Gastroesophageal sphincter (tissue), 4 donors: ENCODE measurements at places on chromosomes 16 and 17. TPM values are rescaled to one million over a fixed set of nuclear protein-coding genes. Genes with fewer than 3 reads are reported as not detected.
A peak's percentile ranks its signal among the peaks of the same experiment; 100 is the strongest.

DNA sequence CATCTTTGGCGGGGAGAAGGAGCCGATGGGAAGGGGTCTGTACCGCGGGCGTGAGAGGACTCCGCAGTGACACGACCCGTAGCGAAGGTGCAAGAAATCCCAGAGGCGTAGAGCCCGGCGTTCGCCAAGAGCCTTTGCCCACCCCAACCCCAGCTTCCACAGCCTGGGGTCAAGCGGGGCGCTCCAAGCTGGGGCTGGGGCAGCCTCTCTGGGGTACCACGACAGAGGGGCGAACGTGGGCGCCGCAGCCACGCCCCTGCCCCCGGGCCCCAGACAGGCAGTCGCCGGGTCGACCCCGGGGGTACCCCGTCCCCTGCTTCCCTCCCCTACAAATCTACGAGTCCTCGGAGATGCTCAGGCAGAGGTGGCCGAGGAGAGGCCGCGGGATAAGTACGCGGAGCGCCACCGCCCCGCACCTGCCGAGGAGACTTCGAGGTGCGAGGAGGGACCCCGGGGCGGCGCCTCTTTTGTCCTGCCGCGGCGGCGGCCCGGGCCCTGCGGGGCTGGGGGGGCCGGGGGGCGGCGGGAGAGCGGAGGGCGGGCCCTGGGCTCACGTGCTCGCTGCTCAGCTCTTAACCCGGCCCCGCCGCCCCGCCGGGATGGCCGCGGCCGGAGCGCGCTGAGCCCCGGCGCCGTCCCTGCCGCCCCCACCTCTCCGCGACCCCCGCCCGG lies at the start of gene ADAM11:
Gene ADAM11 (plus strand): TSS at position 575 of the 672 bp plus-strand sequence. CDS start 212 bp downstream, outside the sequence.
- no peaks in the 10 kb centered on the region for H3K36me3 ChIP-seq
- peaks cover 18% of the 10 kb centered on the region for H3K4me1 ChIP-seq
- ATAC-seq, result peak; percentile 60
- H3K27me3 ChIP-seq, result peaks cover 58% of the 10 kb centered on the region

- no peaks in the 10 kb centered on the region for H3K27me3 ChIP-seq
- H3K4me3 ChIP-seq, result no peak overlapping the region
- H3K27ac ChIP-seq, result no peak overlapping the region
- peaks cover 9% of the 10 kb centered on the region for H3K4me1 ChIP-seq
- no peak for ATAC-seq
Measured at GRCh38 chr17:10798332-10798749, 5.6 kb downstream of the TMEM238L start.

GRCh38 chr16:85229869-85230462 lies 117.7 kb upstream of the CIBAR2 start:
- no peak for ATAC-seq
- no peaks in the 10 kb centered on the region for H3K27me3 ChIP-seq
- H3K36me3 ChIP-seq, result no peaks in the 10 kb centered on the region
- H3K4me1 ChIP-seq, result no peaks in the 10 kb centered on the region
- no peak overlapping the region for H3K4me3 ChIP-seq
- no peak overlapping the region for H3K27ac ChIP-seq

Gene SNRNP25
- total RNA-seq, result 34.4 TPM

DNA sequence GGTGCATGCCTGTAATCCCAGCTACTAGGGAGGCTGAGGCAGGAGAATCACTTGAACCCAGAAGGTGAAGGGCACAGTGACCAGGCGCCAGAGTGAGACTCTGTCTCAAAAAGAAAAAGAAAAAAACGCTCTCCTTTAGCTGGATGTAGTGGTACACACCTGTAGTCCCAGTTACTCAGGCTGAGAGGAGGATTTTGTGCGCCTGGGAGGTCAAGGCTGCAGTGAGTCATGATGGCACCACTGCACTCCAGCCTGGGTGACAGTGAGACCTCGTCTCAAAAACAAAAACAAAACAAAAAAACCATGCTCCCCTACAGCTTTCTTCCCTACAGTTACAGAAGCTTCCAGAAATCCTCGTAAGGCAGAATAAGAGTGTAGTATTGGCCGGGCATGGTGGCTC lies 33.1 kb upstream of the ST6GALNAC1 start:
- ATAC-seq, result no peak
- no peaks in the 10 kb centered on the region for H3K27me3 ChIP-seq
- peaks cover 11% of the 10 kb centered on the region for H3K4me1 ChIP-seq
- no peak overlapping the region for H3K4me3 ChIP-seq
- H3K27ac ChIP-seq, result no peak overlapping the region
- peaks cover 68% of the 10 kb centered on the region for H3K36me3 ChIP-seq

DNA sequence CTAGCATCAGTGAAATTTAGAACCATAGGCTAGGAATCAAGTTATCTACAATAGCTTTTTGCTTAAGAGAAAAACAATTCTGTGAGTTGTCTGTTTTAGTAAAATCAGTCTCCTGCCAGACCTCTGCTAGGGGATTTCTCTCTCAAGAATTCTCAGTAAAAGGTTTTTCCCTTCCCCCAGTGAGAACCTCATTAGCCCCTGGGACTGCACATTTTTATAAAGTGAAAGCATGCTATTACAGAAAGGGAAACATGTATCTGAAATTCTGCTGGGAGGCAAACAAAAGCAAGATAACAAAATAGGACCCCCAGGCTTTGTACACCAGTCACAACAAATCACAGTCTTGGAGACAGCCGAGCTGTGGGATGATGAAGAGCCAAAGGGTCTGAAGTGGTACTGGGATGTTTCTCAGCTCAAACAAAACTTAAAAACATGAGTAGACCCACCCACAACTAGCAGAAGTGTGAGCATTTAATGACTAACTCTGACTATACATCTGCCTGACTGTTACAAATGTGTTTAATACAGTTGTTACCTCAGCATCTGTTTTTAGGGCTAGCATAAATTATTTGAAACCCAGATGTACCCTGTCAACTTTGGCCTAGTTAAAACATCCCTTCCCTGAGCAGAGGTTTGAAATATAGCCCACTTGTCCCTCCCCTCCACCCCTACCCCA lies 20.0 kb upstream of the GLG1 start:
- no peak for ATAC-seq
- H3K4me1 ChIP-seq, result no peaks in the 10 kb centered on the region

DNA sequence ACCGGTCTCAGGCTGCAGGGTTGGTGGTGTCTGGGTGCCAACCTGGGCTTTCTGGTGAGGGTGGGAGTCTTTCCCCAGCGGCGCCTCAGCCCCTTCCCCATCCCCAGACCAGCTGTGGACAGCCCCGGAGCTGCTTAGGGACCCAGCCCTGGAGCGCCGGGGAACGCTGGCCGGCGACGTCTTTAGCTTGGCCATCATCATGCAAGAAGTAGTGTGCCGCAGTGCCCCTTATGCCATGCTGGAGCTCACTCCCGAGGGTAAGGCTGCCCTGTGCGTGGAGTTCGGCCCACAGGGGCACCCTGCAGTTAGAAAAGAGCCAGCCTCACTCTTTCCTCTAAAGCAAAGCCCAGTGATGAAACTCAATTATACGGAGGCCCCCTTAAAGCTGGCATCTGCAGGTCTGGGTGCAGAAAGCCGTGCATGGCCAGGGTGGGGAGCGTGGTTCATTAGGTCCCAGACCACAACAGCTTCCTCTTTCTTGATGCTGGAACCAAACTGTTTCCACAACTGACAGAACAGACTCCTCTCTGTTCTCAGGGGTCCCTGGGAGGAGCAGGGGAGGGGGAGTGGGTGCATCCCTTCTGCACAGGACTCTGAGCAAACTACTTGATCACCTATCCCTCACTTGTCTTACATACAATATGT lies 10.7 kb downstream of the GUCY2D start:
- no peak overlapping the region for H3K4me3 ChIP-seq
- peaks cover 55% of the 10 kb centered on the region for H3K27me3 ChIP-seq
- no peak for ATAC-seq
- H3K27ac ChIP-seq, result no peak overlapping the region
- no peaks in the 10 kb centered on the region for H3K36me3 ChIP-seq

DNA sequence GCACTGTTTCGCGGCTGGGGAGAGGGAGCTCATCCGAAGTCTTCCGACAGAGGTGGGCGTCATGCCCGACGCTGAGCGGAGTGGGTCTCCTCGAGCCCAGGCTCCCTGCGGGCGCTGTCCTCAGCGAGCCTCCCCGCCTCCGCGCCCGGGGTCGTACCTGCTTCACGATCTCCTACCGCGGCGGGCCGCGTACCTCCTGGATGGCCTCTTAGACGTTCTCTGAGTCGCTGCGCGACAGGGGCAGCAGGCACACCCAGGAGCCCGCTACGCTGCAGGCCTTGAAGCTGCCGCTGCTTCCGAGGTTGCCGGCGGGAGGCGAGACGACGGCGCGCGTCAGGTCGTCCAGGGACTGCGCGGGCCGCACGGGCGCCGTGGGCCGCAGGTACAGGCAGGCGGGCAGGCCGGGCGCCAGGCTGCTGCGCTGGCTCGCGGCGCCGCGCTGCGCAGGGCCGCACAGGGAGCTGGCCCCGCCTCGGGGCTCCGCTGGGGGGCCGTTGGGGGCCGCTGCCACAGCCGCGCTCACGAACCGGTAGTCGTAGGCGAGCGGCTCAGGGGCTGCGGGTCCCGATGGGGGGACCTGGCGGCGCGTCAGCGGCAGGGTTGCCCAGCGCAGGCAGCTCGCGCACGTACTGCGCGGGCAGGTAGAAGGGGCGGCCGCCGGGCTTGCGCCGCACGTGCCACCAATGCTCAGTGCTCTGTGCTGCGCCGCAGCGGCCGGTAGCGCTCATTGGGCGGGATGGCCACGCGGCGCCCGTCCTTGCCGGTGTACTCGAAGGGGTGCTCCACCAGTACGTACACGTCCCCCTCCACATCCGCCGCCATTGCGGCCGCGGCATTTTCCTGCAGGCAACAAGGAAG lies 116.4 kb upstream of the SMURF2 start:
- peaks cover 54% of the 10 kb centered on the region for H3K4me1 ChIP-seq
- no peak overlapping the region for H3K27ac ChIP-seq
- H3K27me3 ChIP-seq, result peaks cover 59% of the 10 kb centered on the region
- ATAC-seq, result no peak
- peaks cover 12% of the 10 kb centered on the region for H3K36me3 ChIP-seq

Gene GFAP
- total RNA-seq, result not detected

- H3K36me3 ChIP-seq, result no peaks in the 10 kb centered on the region
- no peak overlapping the region for H3K4me3 ChIP-seq
- H3K27ac ChIP-seq, result no peak overlapping the region
- H3K27me3 ChIP-seq, result no peaks in the 10 kb centered on the region
Measured at GRCh38 chr16:82681592-82681991, 54.8 kb downstream of the CDH13 start.

DNA sequence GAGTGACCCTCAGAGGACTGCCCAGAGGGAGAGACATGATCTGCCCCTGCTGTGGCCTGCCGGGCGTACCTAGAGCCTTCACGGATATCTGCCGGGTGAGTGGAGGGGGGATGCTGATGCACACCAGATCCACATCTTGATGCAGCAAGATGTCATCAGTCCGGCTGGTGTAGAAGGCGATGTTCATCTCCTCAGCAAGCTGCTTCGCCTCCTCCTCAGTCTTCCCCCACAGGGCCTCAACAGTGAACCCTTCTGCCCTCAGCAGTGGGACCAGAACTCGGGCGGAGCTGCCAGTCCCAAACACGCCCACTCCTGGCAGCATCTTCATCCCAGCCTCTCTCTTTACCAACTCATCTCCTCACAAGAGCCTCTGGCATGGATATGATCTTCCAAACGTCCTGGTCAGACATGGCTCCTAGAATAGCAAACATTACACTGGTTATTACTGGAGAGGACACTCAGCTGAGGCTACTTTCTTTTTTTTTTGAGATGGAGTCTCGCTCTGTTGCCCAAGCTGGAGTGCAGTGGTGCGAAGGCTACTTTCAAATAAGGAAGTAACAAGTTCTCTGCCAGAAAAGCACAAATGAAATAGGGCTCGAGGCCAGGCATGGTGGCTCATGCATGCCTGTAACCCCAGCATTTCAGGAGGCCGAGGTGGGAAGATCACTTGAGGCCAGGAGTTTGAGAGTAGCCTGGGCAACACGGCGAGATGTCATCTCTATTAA lies 18.9 kb downstream of the C16orf86 start:
- no peaks in the 10 kb centered on the region for H3K27me3 ChIP-seq
- no peak for ATAC-seq
- H3K4me1 ChIP-seq, result no peaks in the 10 kb centered on the region

Gene MFAP4
- 178 TPM for total RNA-seq

DNA sequence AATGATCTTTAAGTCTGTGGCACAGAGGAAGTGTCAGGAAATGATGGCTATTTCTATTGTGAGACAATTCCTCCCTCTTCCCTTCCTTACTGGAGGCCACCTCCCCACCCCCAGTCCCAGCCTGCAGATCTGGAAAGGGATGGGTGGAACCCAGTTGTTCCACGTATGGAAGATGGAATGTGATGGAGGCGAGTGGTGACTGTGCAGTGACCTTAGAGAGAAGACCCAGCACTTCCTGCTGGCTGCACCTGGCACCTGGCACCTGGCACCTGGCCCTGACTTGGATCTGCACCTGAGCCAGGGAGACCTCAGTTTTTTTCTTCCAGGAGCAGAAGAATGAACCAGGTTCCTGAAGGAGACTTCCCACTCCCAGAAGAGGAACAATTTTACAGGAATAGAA lies 33.0 kb upstream of the TMC5 start:
- no peak overlapping the region for H3K4me3 ChIP-seq
- no peak overlapping the region for H3K27ac ChIP-seq
- no peaks in the 10 kb centered on the region for H3K36me3 ChIP-seq

- H3K27me3 ChIP-seq, result no peaks in the 10 kb centered on the region
- H3K4me3 ChIP-seq, result no peak overlapping the region
- peaks cover 5% of the 10 kb centered on the region for H3K4me1 ChIP-seq
Measured at GRCh38 chr17:79071161-79071740, 3.4 kb upstream of the ENGASE start.

DNA sequence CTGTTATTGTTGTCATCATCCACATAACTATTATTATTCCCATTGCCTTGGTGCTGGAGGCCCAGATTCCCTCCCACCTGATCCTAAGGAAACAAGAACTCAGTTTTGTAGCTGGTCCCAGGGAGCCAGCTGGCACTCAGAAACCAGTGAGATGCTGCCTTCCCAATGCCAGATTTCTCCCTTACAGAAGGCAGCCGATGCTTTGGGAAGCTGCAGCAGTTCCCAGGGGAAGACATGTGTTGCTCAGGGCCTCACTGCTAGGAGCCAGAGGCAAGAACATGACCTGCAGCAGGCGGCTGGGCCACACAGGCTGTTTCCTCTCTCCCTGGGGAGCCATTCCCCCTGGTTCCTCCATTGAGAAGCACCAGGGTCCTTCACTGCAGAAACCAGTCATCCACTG lies 59.9 kb upstream of the GRIN2A start:
- no peak overlapping the region for H3K27ac ChIP-seq
- no peak for ATAC-seq
- H3K36me3 ChIP-seq, result no peaks in the 10 kb centered on the region
- H3K27me3 ChIP-seq, result peaks cover 40% of the 10 kb centered on the region
- H3K4me3 ChIP-seq, result no peak overlapping the region
